ENCODE measurements at places on chromosomes 2 and 18. TPM values are rescaled to one million over a fixed set of nuclear protein-coding genes. Genes with fewer than 3 reads are reported as not detected.

The FMNL2 gene
- 81.1 TPM for total RNA-seq

The OSBPL6 gene
- total RNA-seq = 7.3 TPM

The RBM44 gene
- total RNA-seq = 1.5 TPM

The RAPH1 gene
- total RNA-seq = 73.9 TPM

The LIPG gene
- 3.6 TPM for total RNA-seq

The RAB17 gene
- total RNA-seq = 1.1 TPM

The CMPK2 gene
- total RNA-seq = 15.3 TPM

The ABCA12 gene
- total RNA-seq = 0.22 TPM

The DYSF gene
- total RNA-seq = 3.5 TPM

The AKAIN1 gene
- 1.9 TPM for total RNA-seq

The MC5R gene
- 0.30 TPM for total RNA-seq

The EFEMP1 gene
- total RNA-seq = 75.2 TPM

The KCNIP3 gene
- total RNA-seq = 10.6 TPM

The PFN4 gene
- 1.5 TPM for total RNA-seq

The UGT1A9 gene
- not detected for total RNA-seq

The RBM43 gene
- 9.6 TPM for total RNA-seq

The ERFE gene
- total RNA-seq = 0.79 TPM

The PMAIP1 gene
- total RNA-seq = 1.4 TPM

The ZNF385B gene
- 5.0 TPM for total RNA-seq

The CYP27A1 gene
- 49.0 TPM for total RNA-seq

The IHH gene
- 0.30 TPM for total RNA-seq

The GLI2 gene
- total RNA-seq = 9.9 TPM

The SLC9A4 gene
- 0.30 TPM for total RNA-seq

The HOXD12 gene
- total RNA-seq = not detected

The LPIN1 gene
- total RNA-seq = 35.4 TPM

The EVA1A gene
- 3.4 TPM for total RNA-seq

The FBXO48 gene
- total RNA-seq = 1.3 TPM

The RFTN2 gene
- total RNA-seq = 81.9 TPM

The MC2R gene
- total RNA-seq = not detected

The ERBB4 gene
- total RNA-seq = 21.6 TPM

The GRP gene
- total RNA-seq = 2.0 TPM

The NEU2 gene
- not detected for total RNA-seq

The SERPINB10 gene
- 3.7 TPM for total RNA-seq

The COL4A4 gene
- total RNA-seq = 1.7 TPM

The AFF3 gene
- total RNA-seq = 43.6 TPM

The DNPEP gene
- total RNA-seq = 25.6 TPM

The FLACC1 gene
- total RNA-seq = 5.0 TPM

The ABCB11 gene
- 0.66 TPM for total RNA-seq

The MYO3B gene
- total RNA-seq = 0.61 TPM

The PKP4 gene
- 128 TPM for total RNA-seq

The DHRS9 gene
- 2.5 TPM for total RNA-seq

The TEX44 gene
- not detected for total RNA-seq

The VWA3B gene
- total RNA-seq = 4.1 TPM

The SPHKAP gene
- 6.9 TPM for total RNA-seq

The RAX gene
- total RNA-seq = not detected
